ENCODE measurements at places on chromosomes 16 and 17.

- no peak overlapping the region for H3K27ac ChIP-seq
- no peaks in the 10 kb centered on the region for H3K4me1 ChIP-seq
- no peaks in the 10 kb centered on the region for H3K27me3 ChIP-seq
These were observed 535.1 kb downstream of the CDH11 start for GRCh38 chr16:64586781-64587180.

GRCh38 chr17:29911641-29912177 is 18.3 kb downstream of the SSH2 start:
- H3K36me3 ChIP-seq, result peaks cover 10% of the 10 kb centered on the region
- DNase-seq, result no peak
- no peaks in the 10 kb centered on the region for H3K27me3 ChIP-seq
- no peak overlapping the region for H3K4me3 ChIP-seq
- no peak overlapping the region for H3K27ac ChIP-seq

DNA sequence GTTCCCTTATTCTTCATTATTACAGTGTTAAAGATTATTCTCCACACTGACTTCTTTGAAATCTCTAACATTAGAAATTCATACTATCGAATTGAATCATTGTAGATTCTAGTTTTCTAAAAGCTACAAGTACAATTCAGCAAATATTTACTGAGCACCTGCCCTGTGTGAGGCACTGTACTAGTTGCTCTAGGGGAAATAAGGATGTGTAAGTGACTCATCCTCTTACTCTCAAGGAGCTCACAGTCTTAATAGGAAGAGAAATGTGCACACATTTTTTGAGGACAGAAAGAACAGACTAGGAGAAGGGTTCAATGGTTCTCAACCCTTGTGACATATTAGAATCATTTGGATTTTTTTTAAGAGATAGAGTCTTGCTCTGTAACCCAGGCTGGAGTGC is 7.7 kb upstream of the SLFN12L start:
- H3K4me1 ChIP-seq, result peaks cover 47% of the 10 kb centered on the region
- H3K4me3 ChIP-seq, result no peak overlapping the region
- H3K36me3 ChIP-seq, result peaks cover 3% of the 10 kb centered on the region
- peaks cover 5% of the 10 kb centered on the region for H3K27me3 ChIP-seq

- no peak overlapping the region for H3K27ac ChIP-seq
- no peak overlapping the region for H3K4me3 ChIP-seq
- H3K27me3 ChIP-seq, result peaks cover 18% of the 10 kb centered on the region
These were observed 52.3 kb downstream of the PRMT7 start for GRCh38 chr16:68362947-68363657.

GRCh38 chr16:11583166-11583565 is 3.6 kb downstream of the LITAF start:
- no peaks in the 10 kb centered on the region for H3K27me3 ChIP-seq
- H3K36me3 ChIP-seq, result peaks cover 42% of the 10 kb centered on the region
- no peak for DNase-seq
- H3K27ac ChIP-seq, result peak overlapping the region; percentile 92

- no peaks in the 10 kb centered on the region for H3K4me1 ChIP-seq
- H3K4me3 ChIP-seq, result no peak overlapping the region
- peaks cover 22% of the 10 kb centered on the region for H3K27me3 ChIP-seq
- no peaks in the 10 kb centered on the region for H3K36me3 ChIP-seq
- no peak for DNase-seq
- H3K27ac ChIP-seq, result no peak overlapping the region
These were observed 20.5 kb downstream of the FOXL1 start for GRCh38 chr16:86598607-86599565.

- H3K36me3 ChIP-seq, result peaks cover 2% of the 10 kb centered on the region
- peaks cover 46% of the 10 kb centered on the region for H3K27me3 ChIP-seq
These were observed 5.3 kb upstream of the MFAP4 start for GRCh38 chr17:19392303-19392702.

GRCh38 chr16:57826706-57827625 is 24.7 kb upstream of the KIFC3 start:
- H3K27ac ChIP-seq, result no peak overlapping the region
- H3K4me1 ChIP-seq, result no peaks in the 10 kb centered on the region
- peaks cover 12% of the 10 kb centered on the region for H3K27me3 ChIP-seq
- no peak for DNase-seq
- H3K4me3 ChIP-seq, result no peak overlapping the region
- H3K36me3 ChIP-seq, result no peaks in the 10 kb centered on the region

DNA sequence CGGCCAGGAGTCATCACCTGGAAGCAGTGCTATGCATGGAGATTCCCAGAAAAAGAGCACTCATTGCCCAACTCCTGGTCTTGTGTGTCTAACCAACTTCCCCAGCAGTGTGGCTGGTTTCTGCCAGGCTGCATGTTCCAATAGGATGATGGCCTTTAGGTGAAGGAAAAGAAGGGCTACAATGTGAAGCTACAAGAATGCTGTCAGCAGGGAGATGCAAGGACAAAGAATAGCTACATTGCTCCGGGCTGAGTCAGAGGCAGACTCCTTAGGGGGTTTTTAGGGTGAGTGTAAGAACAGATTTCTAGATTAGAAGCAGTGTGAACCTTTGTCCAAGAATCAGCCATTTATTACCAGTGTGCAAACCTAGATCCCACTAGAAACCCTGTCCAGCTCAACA is 63.0 kb upstream of the DNAH9 start:
- no peaks in the 10 kb centered on the region for H3K27me3 ChIP-seq
- H3K27ac ChIP-seq, result no peak overlapping the region
- H3K36me3 ChIP-seq, result no peaks in the 10 kb centered on the region
- H3K4me3 ChIP-seq, result no peak overlapping the region
- DNase-seq, result no peak

GRCh38 chr17:19398301-19399181 is 11.6 kb upstream of the MFAP4 start:
- no peak for DNase-seq
- no peaks in the 10 kb centered on the region for H3K36me3 ChIP-seq
- peaks cover 22% of the 10 kb centered on the region for H3K27me3 ChIP-seq
- H3K27ac ChIP-seq, result no peak overlapping the region
- H3K4me3 ChIP-seq, result no peak overlapping the region

DNA sequence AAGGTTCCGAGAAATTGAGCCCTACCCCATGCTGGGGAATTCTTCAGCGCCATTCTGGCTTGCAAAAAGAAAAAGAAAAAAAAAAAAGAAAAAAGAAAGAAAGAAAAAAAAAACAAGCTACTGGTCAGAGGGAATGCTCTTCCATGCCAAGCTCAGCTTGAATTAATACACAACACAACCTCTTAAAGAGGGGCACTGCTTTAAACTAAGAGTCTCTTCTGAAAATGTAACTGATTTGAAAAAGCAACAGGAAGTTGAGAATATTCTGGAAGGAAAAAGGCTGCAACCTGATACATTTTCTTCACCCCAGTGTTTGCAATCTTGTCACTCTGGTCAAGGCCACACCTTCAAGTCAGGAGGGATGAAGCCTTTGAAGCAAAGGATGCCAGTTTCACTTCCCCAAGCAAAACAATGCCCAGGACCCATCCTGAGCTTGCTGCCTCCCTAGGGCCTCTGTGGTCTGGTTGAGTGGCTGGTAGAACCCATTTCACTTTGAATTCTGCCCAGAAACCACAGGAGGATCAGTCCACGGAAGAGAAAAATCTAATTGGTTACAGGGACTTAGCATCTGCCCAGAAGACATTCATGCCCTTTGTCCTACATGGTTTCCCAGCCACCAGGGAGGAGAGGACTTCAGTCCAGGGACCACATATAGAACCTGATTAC is 389.7 kb downstream of the SOX9 start:
- DNase-seq, result no peak
- H3K27ac ChIP-seq, result no peak overlapping the region
- no peaks in the 10 kb centered on the region for H3K27me3 ChIP-seq
- H3K4me3 ChIP-seq, result no peak overlapping the region
- H3K36me3 ChIP-seq, result no peaks in the 10 kb centered on the region

DNA sequence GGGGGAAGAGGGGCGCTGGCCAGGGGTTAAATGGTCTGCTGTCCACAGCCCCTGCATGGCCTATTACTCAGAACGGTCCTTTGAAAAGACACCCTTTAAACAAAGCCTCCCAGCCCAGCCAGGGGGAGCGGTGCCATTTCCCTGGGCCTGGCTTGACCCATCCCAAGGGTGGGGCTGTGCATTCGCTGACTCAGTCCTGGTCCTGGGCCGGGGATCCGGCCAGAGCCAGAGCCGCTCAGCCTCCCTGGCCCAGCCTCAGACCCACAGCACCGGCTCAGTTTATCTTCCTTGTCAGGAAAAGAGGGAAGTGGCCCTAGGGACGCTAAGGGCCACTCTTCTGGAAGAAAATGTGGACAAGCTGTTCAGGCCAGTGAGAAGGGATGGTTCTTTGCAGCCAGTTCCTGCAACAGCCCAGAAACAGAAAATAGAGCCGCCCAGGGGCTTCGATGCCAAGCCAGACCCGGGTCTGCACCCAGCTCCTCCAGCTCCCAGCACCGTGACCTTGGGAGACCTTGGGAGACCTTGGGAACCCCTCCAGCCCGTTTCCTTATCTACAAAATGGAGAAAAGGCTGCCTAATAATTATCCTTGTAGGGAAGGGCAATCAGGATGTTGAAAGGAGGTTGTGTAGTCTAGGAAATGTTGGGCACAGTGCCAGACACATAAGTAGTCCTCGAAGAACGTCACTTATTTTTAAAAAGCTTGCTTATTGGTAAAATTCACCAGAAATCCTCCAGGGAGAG is 82.5 kb downstream of the ZDHHC7 start:
- no peaks in the 10 kb centered on the region for H3K4me1 ChIP-seq
- H3K36me3 ChIP-seq, result no peaks in the 10 kb centered on the region
- H3K27me3 ChIP-seq, result peaks cover 7% of the 10 kb centered on the region
- no peak for DNase-seq
- no peak overlapping the region for H3K27ac ChIP-seq

- no peak overlapping the region for H3K27ac ChIP-seq
- no peak for DNase-seq
- H3K4me1 ChIP-seq, result no peaks in the 10 kb centered on the region
- H3K27me3 ChIP-seq, result no peaks in the 10 kb centered on the region
- H3K4me3 ChIP-seq, result no peak overlapping the region
These were observed 484.9 kb upstream of the WSB1 start for GRCh38 chr17:26809033-26809432.

DNA sequence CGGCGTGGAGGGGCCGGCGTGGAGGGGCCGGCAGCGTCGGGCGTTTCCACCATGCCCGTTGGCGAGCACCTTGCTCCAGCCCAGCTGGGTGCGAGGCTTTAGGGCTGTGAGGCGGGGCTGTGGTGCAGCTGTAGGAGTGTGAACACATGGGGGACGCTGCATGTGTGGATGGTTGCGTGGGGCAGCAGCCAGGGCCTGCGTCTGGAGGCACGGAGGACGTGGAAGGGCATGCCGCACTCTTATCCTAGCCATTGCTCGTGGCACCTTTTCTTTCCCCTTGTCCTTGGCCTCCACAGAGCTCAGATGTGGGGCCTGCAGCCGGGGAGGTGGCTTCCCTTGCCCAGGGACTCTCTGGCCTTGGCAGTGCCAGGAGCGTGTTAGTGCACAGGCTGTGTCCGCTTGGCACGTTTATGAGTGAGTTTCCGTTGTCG is 47.8 kb downstream of the PDPK1 start:
- H3K27me3 ChIP-seq, result no peaks in the 10 kb centered on the region
- H3K4me3 ChIP-seq, result no peak overlapping the region
- H3K4me1 ChIP-seq, result no peaks in the 10 kb centered on the region
- peaks cover 18% of the 10 kb centered on the region for H3K36me3 ChIP-seq
- no peak for DNase-seq
- no peak overlapping the region for H3K27ac ChIP-seq

GRCh38 chr17:47189732-47190237 is 690 bp upstream of the CDC27 start:
- peak overlapping the region; percentile 97 for H3K27ac ChIP-seq
- peaks cover 11% of the 10 kb centered on the region for H3K36me3 ChIP-seq
- peaks cover 2% of the 10 kb centered on the region for H3K27me3 ChIP-seq
- no peak for DNase-seq

DNA sequence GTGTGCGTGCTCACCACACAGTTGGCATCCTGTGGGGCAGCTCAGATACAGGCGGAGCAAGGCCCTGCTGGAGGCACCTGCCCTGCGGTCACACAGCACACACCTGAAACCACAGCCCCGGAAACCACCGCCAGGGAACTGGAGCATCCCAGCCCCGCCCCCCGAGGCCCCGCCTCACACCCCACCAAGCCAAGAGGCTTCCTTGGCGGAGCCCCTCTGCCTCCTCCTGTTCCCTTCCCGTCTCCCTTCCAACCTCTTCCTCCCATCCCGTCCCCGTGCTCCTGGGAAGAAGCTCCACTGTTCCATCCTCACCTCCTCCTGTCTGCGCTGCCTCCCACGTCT is 205.5 kb downstream of the NTN1 start:
- no peak for DNase-seq
- no peak overlapping the region for H3K27ac ChIP-seq
- no peak overlapping the region for H3K4me3 ChIP-seq
- no peaks in the 10 kb centered on the region for H3K36me3 ChIP-seq

- H3K27ac ChIP-seq, result no peak overlapping the region
- H3K36me3 ChIP-seq, result no peaks in the 10 kb centered on the region
- H3K27me3 ChIP-seq, result peaks cover 14% of the 10 kb centered on the region
- H3K4me3 ChIP-seq, result no peak overlapping the region
- peaks cover 23% of the 10 kb centered on the region for H3K4me1 ChIP-seq
These were observed 18.5 kb upstream of the TOB1 start for GRCh38 chr17:50884439-50885311.

DNA sequence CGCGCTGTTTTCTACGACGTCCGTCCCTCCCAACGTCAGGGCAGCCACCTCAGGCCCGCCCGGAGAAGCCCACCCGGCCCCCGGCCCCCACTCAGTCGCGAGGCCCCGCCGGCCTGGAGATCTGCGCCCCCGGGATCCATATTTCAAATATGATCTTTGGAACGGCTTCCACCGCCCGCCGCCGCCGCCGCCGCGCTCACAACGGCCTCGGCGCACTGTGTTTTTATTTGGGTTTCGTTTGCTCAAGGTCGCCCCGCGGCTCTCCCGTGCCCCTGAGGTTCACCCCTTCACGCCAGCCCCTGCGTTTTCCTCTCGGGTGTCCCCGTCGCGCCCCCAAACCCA is 4.2 kb upstream of the CBX4 start:
- peak overlapping the region; percentile 69 for H3K4me3 ChIP-seq
- no peak for DNase-seq
- peaks cover under 1% of the 10 kb centered on the region for H3K36me3 ChIP-seq
- peaks cover 49% of the 10 kb centered on the region for H3K27me3 ChIP-seq

DNA sequence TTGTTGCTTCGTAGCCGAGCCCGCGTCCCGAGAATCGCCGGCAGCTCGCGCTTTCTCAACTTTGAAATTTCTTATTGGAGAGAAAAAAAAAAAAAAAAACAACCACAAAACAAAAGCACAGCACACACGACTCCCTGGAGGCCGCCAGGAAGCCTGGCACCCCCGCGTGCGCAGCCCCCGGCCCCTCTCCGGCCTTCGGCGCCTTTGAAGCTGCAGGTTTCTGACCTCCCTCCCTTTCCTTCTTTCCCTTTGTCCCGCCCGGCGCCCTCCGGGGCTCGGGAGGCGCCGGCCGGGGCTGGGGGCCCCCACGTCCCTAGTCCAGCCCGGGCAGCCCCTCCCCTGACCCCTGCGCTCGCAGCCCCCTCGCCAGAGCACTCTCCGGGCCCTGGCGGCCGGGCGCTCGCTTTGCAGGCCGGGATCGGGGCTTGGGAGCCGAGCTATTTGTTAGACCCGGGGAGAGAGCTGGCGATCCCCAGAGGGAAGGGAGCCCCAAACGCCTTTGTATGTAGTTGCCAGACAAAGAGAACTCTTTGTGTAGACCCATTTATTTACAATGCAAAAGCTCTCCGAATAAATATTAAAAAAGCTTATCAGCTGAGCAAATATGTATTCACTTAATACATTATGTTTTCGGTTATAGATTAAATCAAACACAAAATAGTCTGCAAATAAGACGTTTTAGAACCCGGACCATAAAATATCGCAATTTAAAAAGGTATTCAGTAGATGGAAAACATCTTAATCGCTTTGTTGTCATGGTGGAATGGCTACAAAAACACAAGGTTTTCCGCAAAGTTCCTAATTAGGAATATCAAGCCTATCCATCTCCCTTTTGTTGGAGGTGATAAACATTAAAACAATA is 2.3 kb downstream of the BAHCC1 start:
- peaks cover 20% of the 10 kb centered on the region for H3K4me1 ChIP-seq
- no peak for DNase-seq
- H3K27ac ChIP-seq, result peak overlapping the region; percentile 48
- peak overlapping the region; percentile 68 for H3K4me3 ChIP-seq
